Activated naive CD8-positive, alpha-beta T cell treated with anti-CD3 and anti-CD28 coated beads, Interleukin-2, amount 10 ng/mL, durations not matched to agents 7 days and 5 days (primary cell): ENCODE measurements at places on chromosomes 2 and 18. TPM values are rescaled to one million over a fixed set of nuclear protein-coding genes. Genes with fewer than 3 reads are reported as not detected.

DNA sequence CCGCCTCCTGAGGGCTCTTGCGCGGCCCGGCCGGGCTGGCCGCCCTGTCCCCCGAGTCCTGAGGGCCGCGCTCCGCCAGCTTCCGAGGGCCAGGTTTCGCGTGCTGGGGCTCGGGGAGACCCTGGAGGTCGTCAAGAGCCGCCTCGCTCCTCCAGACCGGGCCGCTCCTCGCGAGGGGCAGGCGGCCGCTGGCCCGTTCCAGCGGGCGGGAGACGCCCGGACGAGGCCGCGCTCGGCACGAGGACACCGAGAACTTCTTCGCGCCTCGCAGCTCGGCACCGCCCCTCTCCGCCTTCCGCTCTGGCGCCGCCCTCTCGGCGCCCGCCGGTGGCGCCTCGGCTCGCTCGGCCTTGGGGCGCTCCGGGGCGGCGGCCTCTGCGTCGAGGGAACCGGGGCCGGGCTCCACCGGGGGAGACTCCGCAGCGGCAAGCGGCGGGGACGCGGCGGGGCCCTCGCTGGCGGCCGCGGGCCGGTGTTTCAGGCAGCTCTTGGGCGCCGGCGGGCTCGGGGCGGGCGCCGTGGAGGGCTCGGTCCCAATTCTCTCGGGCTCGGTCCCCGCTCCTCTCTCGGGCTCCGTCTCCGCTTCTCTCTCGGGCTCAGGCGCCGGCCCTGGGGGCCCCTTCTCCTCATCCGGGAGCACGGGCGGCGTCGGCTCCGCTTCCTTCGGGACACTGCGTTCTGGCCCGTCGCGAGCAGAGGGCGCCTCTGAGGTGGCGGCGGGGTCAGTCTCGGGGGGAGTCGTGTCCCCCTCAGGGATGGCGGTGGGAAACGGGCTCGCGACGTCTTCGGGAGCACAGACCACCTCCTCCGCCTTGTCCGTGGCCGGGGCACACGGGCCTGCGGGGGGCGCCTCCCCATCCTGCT is 91.6 kb upstream of the MGAT4A start:
- peak overlapping the region; percentile 75 for H3K4me3 ChIP-seq
- peaks cover 3% of the 10 kb centered on the region for H3K36me3 ChIP-seq
- H3K27ac ChIP-seq: no peak overlapping the region
- DNase-seq: peak; percentile 84

GRCh38 chr2:53880756-53881155 is 21.0 kb upstream of the GPR75 start:
- H3K27me3 ChIP-seq: no peaks in the 10 kb centered on the region
- H3K4me3 ChIP-seq: no peak overlapping the region
- H3K27ac ChIP-seq: no peak overlapping the region

DNA sequence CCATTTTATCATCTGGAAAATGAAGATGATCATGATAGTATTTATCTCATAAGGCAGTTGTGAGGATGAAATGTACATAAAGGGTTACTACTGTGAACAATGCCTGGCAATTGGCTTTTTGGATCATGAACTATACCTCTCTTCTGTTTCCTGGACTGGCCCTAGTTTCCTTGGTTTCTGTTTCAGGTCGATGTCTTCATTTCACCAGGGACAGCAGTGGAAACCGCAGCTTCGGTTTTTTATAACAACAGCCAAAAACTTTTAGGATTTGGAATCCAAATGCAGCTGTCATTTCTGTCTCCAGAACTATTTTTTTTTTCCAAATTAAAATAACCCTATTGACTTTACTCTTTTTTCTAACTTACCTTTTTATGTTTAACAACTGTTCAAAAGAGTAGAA is 425.1 kb downstream of the RND3 start:
- no peak for DNase-seq
- no peak overlapping the region for H3K27ac ChIP-seq
- no peak overlapping the region for H3K4me3 ChIP-seq
- H3K27me3 ChIP-seq: no peaks in the 10 kb centered on the region
- H3K4me1 ChIP-seq: no peaks in the 10 kb centered on the region

- H3K27ac ChIP-seq: no peak overlapping the region
- H3K36me3 ChIP-seq: no peaks in the 10 kb centered on the region
- no peaks in the 10 kb centered on the region for H3K4me1 ChIP-seq
- H3K27me3 ChIP-seq: peaks cover 4% of the 10 kb centered on the region
Observed at GRCh38 chr2:104312684-104313083, 541.2 kb upstream of the POU3F3 start.

DNA sequence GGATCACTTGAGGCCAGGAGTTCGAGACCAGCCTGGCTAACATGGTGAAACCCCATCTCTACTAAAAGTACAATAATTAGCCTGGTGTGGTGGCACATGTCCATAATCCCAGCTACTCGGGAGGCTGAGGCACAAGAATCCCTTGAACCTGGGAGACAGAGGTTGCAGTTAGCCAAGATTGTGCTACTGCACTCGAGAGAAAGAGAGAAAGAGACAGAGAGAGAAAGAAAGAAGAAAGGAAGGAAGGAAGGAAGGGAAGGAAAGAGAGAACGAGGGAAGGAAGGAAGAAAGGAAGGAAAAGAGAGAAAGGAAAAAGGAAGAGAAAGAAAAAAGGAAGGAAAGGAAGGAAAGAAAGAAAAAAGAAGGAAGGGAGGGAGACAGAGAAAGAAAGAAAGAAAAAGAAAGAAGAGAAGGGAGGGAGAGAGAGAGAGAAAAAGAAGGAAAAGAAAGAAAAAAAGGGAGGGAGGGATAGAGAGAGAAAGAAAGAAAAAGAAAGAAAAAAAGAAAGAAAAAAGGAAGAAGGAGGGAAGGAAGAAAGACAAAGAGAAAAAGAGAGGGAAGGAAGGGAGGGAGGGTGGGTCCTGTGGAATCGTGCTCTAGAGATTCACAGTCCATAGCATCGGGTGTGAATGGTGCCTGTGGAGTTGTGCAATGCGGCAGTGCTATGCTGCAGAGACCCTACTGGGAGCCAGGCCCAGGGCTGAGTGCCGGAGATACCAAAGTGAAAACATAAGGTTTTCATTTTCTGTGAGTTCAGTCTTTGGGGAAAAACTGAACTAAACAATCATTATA is 4.6 kb upstream of the SDC1 start:
- H3K4me3 ChIP-seq: no peak overlapping the region
- DNase-seq: no peak
- H3K4me1 ChIP-seq: peaks cover 4% of the 10 kb centered on the region
- H3K27me3 ChIP-seq: peaks cover 41% of the 10 kb centered on the region

GRCh38 chr2:137967042-137967441 is 2.8 kb downstream of the HNMT start:
- H3K27ac ChIP-seq: no peak overlapping the region
- H3K36me3 ChIP-seq: no peaks in the 10 kb centered on the region
- DNase-seq: no peak
- no peak overlapping the region for H3K4me3 ChIP-seq
- no peaks in the 10 kb centered on the region for H3K4me1 ChIP-seq

DNA sequence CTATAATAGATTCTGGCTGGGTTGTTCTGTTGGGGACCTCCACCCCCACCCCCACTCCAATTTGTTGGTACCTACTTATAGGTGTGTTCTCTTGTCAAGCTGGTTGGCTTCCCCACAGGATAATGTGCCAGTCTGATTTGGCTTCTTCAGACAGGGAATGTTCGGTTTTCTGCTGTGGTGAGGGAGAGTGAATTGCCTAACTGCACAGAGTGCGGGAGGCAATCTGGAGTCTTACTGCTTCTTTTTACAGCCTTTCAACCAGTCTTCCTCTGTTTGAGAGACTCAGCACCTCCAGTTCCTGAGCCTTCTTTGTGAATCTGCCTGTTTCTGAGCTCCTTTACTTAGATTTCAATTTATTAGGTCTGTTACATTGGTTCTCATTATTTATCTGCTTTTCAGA is 27.4 kb upstream of the SNORC start:
- H3K4me1 ChIP-seq: peaks cover 27% of the 10 kb centered on the region
- no peaks in the 10 kb centered on the region for H3K27me3 ChIP-seq
- peaks cover 30% of the 10 kb centered on the region for H3K36me3 ChIP-seq
- DNase-seq: no peak
- H3K4me3 ChIP-seq: no peak overlapping the region

- no peak for DNase-seq
- no peak overlapping the region for H3K27ac ChIP-seq
- H3K4me1 ChIP-seq: no peaks in the 10 kb centered on the region
- no peaks in the 10 kb centered on the region for H3K36me3 ChIP-seq
Observed at GRCh38 chr2:229243890-229244560, 27.1 kb downstream of the PID1 start.

DNA sequence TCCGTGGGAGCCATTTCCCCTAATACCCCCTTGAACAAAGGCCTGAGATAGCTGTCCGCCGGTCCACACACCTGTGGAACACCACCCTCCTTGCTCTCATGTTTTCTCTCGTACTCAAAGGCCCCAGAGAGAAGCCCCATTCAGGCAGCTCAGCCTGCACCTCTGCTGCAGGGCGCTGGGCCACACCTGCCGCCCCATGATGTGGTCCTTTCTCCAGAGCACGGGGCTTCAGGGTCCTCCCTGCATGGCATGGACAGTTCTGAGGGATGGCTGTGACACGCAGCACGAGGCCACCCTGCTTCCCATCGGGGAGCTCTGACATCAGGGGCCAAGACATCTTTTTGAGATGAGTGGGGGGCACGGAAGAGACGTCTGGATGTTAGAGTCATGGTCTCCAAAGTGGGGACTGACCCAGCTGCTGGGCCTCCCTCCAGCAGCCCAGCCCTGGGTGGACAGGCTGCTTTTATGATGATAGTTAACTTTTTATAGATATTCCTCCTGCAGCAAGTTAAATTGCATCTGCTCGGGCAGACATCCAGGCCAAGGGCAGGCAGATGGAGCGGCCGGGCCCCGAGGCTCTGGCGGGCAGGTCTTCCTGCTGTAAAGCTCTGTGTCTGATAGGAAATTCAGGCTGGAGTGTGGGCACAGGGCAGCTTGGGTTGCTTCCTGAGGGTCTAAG is 56.7 kb downstream of the SDC1 start:
- H3K4me3 ChIP-seq: no peak overlapping the region
- H3K36me3 ChIP-seq: no peaks in the 10 kb centered on the region
- no peak overlapping the region for H3K27ac ChIP-seq
- H3K4me1 ChIP-seq: no peaks in the 10 kb centered on the region
- DNase-seq: no peak

DNA sequence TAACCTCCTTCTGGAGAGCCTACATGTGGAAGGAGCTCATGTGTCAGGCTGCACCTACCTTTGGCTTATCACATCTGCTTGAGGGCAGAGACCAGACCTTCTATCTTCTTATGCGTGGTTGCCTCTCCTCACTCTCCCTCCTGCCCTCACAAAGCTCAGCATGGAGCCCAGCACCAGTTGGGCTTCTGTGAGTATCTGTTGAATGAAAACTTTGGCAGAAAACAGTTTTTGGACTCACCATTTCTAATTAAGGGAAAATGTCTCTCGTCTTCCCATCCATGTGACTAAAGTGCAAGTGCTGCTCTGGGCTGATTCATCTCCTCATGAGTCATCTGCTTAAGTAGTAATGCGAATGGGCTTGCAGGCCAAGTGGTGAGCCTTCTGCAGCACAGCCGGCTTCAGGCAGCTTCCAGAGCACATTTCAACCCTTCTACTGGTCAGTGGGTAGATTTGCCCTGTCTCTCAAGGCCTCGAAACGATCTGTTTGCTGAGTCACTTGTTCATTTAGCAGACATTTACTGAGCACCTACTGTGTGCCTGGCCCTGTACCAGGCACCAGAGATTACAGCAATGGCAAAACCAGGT is 102.6 kb downstream of the VSNL1 start:
- DNase-seq: no peak
- H3K27me3 ChIP-seq: no peaks in the 10 kb centered on the region
- H3K36me3 ChIP-seq: no peaks in the 10 kb centered on the region
- H3K27ac ChIP-seq: no peak overlapping the region

DNA sequence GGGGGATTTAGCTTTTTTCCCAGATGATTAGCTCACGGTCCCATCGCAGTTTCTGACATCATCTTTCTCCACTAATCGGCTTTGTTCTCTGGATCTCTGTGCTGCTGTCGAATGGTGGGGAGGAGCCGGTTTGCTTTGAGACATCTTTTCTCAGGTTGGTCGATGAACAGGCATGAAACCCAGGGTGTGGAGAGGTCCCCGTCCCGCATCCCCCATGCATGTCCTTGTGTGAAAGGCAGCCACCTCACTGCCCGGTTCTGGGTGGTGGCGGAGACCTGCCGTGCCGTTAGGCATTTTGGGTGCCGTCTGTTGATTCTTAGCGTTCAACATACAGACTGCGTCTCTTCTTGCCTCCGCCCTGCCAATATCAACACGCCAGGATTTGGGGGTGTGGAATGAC is 57.8 kb downstream of the CTDP1 start:
- H3K27me3 ChIP-seq: no peaks in the 10 kb centered on the region
- H3K4me1 ChIP-seq: peaks cover 2% of the 10 kb centered on the region
- peaks cover 67% of the 10 kb centered on the region for H3K36me3 ChIP-seq
- no peak overlapping the region for H3K27ac ChIP-seq
- H3K4me3 ChIP-seq: no peak overlapping the region
- DNase-seq: peak; percentile 1

DNA sequence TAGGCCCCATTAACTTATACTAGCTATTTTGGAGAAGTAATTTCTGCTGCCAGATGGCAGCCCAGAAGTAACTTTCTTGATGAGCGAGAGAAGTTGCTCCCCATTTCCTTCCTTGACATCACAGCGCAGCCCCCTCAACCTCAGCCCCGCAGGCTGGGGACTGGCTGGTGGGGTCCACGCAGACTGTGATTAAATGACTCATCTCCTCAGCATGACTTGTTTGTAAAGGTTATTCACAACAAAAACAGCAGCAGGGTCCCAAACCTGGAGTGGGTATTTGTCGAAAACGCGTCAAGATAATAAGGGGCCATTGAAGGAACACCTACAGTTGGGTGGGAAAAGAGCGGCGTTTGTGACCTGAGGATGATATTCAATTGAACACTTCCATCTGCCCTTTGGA is 120.6 kb downstream of the TXNL1 start:
- no peaks in the 10 kb centered on the region for H3K4me1 ChIP-seq
- peaks cover 8% of the 10 kb centered on the region for H3K27me3 ChIP-seq
- DNase-seq: no peak
- no peak overlapping the region for H3K27ac ChIP-seq
- H3K36me3 ChIP-seq: no peaks in the 10 kb centered on the region
- no peak overlapping the region for H3K4me3 ChIP-seq

GRCh38 chr2:25851740-25852503 is 26.4 kb downstream of the ASXL2 start:
- H3K4me1 ChIP-seq: peaks cover 39% of the 10 kb centered on the region
- H3K27me3 ChIP-seq: no peaks in the 10 kb centered on the region
- peak overlapping the region; percentile 85 for H3K27ac ChIP-seq
- H3K36me3 ChIP-seq: peaks cover 9% of the 10 kb centered on the region

DNA sequence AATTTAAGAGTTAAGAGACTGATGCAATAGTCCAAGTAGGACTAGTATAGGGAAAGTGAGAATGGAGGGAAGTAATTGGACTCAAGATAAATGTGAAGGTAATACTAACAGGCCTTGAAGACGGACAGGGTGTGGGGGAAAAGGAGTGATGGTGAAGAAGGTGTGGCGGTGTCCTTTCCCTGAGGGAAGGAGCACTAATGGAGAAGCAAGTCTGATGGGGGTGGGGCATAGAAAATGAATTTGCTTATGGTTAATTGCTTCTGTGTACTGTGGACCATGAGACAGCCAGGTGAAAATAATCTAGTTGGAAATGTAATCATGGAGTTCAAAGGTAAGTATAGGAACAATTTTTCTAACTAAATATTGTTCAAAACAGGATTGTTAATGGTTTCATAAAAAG is 7.1 kb upstream of the TGOLN2 start:
- peaks cover 16% of the 10 kb centered on the region for H3K27me3 ChIP-seq
- H3K4me3 ChIP-seq: no peak overlapping the region
- no peaks in the 10 kb centered on the region for H3K4me1 ChIP-seq
- DNase-seq: no peak
- H3K27ac ChIP-seq: peak overlapping the region; percentile 14
- no peaks in the 10 kb centered on the region for H3K36me3 ChIP-seq

Gene LINC00305
- total RNA-seq: not detected

Gene DRC1
- not detected for total RNA-seq

Gene NR4A2
- 3.0 TPM for total RNA-seq

Gene ACTG2
- 0.43 TPM for total RNA-seq

Gene PLA2R1
- total RNA-seq: not detected

Gene IL1R1
- total RNA-seq: not detected

Gene CROCC2
- total RNA-seq: not detected

Gene RMC1
- 58.3 TPM for total RNA-seq

Gene CBLN2
- not detected for total RNA-seq
